ENCODE measurements at places on chromosomes 2 and 18.
A peak's percentile ranks its signal among the peaks of the same experiment; 100 is the strongest.

DNA sequence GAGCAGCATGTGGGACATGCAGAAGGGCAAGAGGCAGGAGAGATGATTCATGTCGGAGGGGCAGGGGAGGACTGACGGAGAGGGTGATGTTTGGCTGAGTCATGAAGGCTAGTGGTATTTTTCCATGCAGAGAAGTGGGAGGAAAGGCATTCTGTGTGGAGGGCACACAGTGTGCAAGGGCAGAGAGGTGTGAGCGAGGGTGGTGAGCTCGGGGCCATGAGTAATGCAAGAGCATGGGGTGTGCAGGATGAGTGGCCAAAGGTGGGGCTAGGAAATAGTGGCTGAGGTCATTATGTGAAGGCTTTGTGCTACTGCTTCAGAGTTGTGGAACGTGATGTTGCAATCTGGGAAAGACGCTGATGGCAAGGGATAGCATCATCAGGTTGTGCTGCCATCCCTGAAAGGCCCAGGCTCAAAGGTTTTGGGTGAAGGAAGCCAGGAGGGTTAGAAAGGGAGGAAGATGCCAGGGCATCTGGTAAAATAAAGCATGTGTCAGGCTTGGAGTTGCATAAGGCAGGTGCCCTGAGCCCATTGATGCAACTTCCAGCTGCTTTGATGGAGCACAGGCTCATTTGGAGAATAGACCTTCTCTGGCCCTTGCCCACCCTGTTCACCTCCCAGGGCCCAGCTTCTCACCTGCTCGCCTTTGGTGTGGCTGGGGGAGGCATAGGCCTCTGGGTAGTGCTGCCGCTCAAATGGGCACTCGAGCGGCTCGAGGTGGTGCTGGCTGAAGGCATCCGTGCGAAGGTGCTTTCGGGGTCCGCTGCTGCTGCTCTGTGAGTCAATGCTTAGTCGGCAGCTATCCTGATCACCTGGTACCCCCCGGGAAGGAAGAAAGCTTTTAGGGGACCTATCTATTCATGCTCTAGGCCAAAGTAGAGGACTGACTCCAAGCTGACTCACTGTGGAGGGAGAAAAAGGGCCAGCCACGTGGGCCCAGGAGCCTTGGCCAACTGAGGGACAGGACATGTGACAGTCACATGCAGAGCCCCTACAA lies 37.5 kb downstream of the PAX8 start:
- DNase-seq, result peak; percentile 27

DNA sequence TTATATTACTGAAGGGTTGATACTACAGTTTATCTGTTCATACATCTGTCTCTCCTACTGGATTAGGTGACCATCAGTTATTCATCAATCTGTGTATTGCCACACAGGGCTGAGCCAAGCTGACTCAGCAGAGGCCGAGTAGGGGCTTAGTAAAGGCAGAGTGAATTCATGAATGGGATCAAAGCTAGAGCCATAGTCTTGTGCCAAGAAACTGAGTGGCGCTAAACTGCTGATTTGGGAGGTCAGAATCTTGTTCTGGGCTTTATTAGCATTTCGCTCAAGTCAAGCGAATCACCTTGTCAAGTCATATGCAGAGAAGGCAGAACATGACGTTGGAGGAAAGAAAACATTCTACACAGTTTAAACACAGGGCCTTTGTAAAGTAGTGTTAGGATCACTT lies 34.1 kb downstream of the SOCS6 start:
- DNase-seq, result no peak

DNA sequence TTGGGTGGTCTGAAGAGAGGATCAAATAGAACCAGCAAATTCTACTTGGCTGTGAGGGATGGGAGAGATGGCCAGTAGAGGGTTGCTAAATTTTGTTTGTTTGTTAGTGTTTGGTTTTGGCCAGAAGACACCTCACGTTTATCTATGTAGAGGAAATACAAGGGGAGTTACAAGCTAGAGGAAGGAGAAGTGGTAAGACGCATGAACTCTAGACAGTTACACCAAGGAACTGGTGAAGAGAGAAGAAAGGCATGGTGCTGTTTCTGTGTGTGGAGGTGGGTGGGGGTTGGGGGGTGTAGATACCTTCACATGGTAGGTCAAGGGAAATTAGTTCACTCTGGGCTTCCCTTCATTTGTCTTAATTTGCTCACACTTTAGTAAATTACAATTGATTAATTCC lies 25.6 kb downstream of the RASGRP3 start:
- DNase-seq, result no peak

DNA sequence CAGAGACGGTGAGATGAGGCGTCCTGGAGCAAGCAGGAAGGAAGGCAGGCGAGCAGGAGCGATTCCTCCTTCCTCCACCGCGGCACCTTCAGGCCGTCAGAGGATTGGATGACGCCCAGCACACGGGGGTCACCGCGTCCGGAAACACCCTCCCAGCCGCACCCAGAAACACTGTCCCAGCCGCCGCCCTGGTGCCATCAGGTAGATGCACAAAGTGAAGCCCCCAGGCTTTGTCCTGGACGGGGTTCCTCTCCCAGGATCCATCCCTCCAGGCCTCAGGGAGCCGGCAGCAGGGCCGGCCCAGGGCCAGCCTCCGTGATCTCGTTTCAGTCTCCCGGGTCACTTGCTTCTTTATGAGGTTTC lies 31.5 kb downstream of the RTP5 start:
- DNase-seq, result no peak

GRCh38 chr18:49050452-49050851 lies 99.7 kb upstream of the SMAD7 start:
- no peak for DNase-seq

- no peak for DNase-seq
Observed at GRCh38 chr2:133504566-133505505, 63.4 kb downstream of the NCKAP5 start.

GRCh38 chr2:98701230-98701629 lies 29.7 kb downstream of the MGAT4A start:
- DNase-seq, result no peak

DNA sequence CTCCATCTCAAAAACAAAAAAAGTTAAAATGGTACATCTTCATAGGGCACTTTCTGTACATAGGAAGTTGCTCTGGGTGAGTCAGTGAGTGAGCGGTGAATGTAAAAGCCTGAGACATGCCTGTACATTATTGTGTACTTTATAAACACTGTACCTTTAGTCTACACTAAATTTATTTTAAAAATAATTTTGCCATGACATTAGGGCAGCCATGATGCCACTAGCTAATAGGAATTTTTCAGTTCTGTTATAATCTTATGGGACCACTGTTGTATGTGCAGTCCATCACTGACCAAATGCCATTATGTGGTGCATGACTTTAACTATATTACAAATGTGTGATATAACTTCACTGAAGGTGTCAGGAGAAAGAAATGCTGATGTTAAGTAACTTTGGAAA lies 11.0 kb upstream of the TXNDC2 start:
- no peak for DNase-seq

- no peak for DNase-seq
Observed at GRCh38 chr2:200585730-200586643, at the start of gene AOX1. Gene AOX1 (plus strand): TSS chr2:200586014. CDS start chr2:200586109, 95 bp downstream.

DNA sequence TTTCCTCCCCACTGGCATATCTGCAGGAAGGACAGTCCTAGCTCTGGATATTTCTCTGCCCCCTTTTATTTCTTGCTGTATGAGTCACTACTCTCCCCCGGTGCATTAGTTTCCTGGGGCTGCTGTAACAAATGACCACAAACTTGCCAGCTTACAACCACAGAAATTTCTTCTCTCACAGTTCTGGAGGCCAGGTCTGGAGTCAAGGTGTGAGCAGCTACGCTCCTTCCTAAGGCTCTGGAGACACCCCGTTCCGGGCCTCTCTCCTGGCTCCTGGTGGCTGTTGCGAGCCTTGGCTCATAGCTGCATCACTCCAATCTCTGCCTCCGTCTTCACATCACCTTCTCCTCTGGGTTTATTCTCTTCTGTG lies 34.1 kb downstream of the PTPRM start:
- no peak for DNase-seq

DNA sequence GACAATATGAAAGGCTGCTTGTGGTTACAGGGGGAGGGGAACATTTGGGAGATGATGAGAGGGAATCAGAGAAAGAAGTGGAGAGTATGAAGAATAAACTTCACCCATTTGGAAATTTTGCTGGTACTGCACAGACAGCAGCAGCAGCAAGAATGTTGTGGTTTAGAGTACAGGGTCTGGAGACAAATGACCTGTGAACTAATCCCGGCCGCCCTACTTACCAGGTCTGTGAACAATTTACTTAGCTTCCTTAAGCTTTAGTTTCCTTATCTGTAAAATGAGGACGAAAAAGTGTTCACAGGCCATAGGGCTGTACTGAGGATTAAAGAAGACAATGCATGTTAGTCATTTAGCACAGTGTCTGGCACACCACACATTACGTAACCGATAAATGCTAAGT lies 685.4 kb upstream of the CELF4 start:
- DNase-seq, result no peak

DNA sequence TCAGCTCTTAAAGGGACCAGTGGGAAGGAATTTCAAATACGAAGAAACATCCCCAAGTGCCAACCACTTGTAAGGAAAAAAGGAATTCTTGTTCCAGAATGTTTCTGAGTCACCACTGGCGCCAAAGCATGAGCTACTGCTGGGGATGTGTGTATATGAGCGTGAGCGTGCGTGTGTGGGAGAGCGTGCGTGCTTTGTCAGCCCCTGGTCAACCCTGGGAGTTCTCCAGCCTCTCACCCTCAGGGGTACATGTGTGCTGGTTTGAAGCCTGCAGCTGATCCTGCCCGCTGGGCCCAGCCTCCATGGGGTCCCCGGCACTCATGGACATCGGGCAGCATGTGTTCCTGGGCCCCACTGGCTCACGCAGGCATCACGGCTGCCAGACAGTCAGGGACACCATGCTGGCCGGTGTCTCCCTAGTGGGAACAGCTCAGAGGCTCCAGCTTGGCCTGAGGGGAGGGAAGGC lies 17.1 kb downstream of the HS6ST1 start:
- no peak for DNase-seq

- no peak for DNase-seq
Observed at GRCh38 chr2:168660870-168661862, 141.3 kb upstream of the NOSTRIN start.

- DNase-seq, result no peak
Observed at GRCh38 chr2:174153757-174154680, 94.3 kb downstream of the OLA1 start.

DNA sequence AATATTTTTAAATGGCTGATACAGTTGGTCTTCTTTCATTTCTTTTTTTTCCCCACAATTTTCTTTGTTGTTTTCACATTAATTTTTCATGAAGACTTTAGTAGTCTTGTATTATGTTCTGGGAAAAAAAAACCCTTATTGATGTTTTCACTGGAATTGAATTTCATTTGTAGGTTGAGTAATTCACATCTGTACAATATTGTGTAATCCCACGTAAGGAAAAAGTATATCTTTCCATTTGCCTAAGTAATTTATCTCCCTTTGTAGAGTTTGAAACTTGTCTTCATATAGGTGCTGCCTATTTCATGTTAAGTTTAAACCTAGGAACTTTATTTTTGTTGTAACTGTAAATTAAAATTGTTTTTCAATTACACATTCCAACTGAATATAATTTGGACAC lies 2.0 kb downstream of the DNAJC27 start:
- no peak for DNase-seq

DNA sequence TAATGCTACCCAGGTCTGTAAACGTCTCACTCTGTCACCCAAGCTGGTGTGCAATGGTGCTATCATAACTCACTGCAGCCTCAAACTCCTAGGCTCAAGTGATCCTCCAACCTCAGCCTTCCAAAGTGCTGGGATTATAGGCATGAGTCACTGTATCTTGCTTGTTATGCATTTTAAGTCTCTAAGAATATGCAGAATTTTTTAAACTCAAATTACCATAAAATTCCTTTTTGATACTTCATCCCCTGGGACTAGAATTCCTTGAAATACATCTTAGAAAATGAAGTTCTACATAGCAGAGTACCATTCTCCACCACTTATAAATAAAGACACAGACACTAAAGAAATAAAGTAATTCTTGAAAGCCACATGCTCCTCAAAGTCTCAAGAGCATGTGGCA lies 30.2 kb upstream of the LRATD1 start:
- DNase-seq, result no peak

- no peak for DNase-seq
Observed at GRCh38 chr18:25516747-25517498, 165.0 kb upstream of the ZNF521 start.

- DNase-seq, result no peak
Observed at GRCh38 chr18:715626-716025, 3.2 kb upstream of the ENOSF1 start.

DNA sequence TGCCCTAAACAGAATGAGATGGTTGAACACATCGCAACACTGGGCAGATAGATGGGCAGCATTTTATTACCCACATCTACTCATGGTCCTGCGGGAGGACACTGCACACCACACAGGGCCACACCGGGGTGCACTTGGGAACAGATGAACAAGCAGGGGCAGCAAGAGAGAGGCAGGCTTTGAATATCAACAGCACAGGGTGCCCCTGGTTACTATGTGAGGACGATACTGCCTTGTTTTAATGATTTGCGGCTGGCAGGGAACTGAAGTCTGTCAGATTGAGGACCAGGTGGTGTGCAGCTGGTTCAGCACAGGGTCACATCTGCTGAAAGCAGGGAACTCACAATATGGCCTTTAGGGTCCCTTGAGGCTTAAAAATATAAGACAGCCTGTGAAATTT lies 195.7 kb downstream of the PIEZO2 start:
- DNase-seq, result no peak

- DNase-seq, result no peak
Observed at GRCh38 chr18:23204589-23205235, 69.4 kb downstream of the CABLES1 start.

DNA sequence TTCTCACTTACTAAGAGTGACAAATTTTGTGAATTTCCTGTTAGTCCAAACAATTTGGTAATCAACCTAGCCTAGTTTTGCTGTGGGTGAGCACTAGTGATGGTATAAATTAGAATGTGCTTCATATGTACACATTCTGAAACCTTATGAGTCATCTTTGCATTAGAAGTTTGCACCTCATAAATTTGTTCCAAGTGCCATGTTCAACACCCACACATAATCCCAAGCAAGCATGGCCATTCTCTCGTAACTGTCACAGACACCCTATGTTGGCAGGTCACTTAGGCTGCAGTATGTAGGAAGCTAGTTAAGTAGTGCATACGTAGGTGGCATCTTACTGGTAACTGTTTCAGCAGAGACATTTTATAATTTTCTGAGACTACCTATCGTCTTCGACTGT lies 46.9 kb downstream of the NAB1 start:
- DNase-seq, result no peak

- DNase-seq, result no peak
Observed at GRCh38 chr2:26941486-26941885, 29.0 kb upstream of the MAPRE3 start.

- DNase-seq, result no peak
Observed at GRCh38 chr2:57434972-57435371, 611.6 kb upstream of the VRK2 start.

GRCh38 chr2:212028798-212029394 lies 509.7 kb downstream of the ERBB4 start:
- no peak for DNase-seq

Measured in stimulated activated CD8-positive, alpha-beta memory T cell treated with anti-CD3 and anti-CD28 coated beads, Interleukin-7, amount 100 ng/mL, for 24 hours (primary cell).